Small intestine (tissue), 16 donors: ENCODE measurements at places on chromosomes 16 and 17. TPM values are rescaled to one million over a fixed set of nuclear protein-coding genes. Genes with fewer than 3 reads are reported as not detected.

Gene SUPT4H1
- polyA plus RNA-seq: 102 TPM

Gene CDH11
- 25.1 TPM for polyA plus RNA-seq

Gene EFCAB13
- polyA plus RNA-seq: 9.0 TPM

Gene CACNG3
- not detected for polyA plus RNA-seq

Gene ZG16
- polyA plus RNA-seq: 19.3 TPM

Gene C17orf113
- 0.54 TPM for polyA plus RNA-seq

Gene SDR42E2
- 0.03 TPM for polyA plus RNA-seq

Gene CCL3
- 1.8 TPM for polyA plus RNA-seq

Gene LGALS9B
- not detected for polyA plus RNA-seq

Gene HOXB6
- polyA plus RNA-seq: 1.1 TPM

Gene KCTD19
- polyA plus RNA-seq: not detected

Gene AHSP
- polyA plus RNA-seq: not detected

Gene HS3ST6
- not detected for polyA plus RNA-seq

Gene CEP95
- 75.0 TPM for polyA plus RNA-seq

Gene ADAM11
- polyA plus RNA-seq: not detected

Gene CLDN7
- polyA plus RNA-seq: 309 TPM

Gene PRR35
- polyA plus RNA-seq: not detected

Gene KLHL10
- polyA plus RNA-seq: 0.15 TPM

Gene CCL16
- polyA plus RNA-seq: 0.19 TPM

Gene SLC6A4
- 26.0 TPM for polyA plus RNA-seq

Gene RNU2-1
- not detected for polyA plus RNA-seq

Gene PDILT
- not detected for polyA plus RNA-seq

Gene GRAP
- 8.1 TPM for polyA plus RNA-seq

Gene PIGL
- 21.6 TPM for polyA plus RNA-seq

Gene PRAC2
- polyA plus RNA-seq: not detected

Gene MILR1
- 5.4 TPM for polyA plus RNA-seq

Gene RGS9
- 4.7 TPM for polyA plus RNA-seq

Gene STAT5A
- 18.3 TPM for polyA plus RNA-seq

Gene SAMD14
- polyA plus RNA-seq: 0.67 TPM

Gene IGF2BP1
- 34.0 TPM for polyA plus RNA-seq

Gene C17orf67
- 10.5 TPM for polyA plus RNA-seq

Gene ARHGAP44
- 5.9 TPM for polyA plus RNA-seq

Gene CCDC137
- 18.8 TPM for polyA plus RNA-seq

Gene MLKL
- polyA plus RNA-seq: 12.3 TPM

Gene SPNS1
- polyA plus RNA-seq: 65.1 TPM

Gene C16orf92
- polyA plus RNA-seq: not detected

Gene EFCAB5
- polyA plus RNA-seq: not detected

Gene KRT16
- polyA plus RNA-seq: 0.25 TPM

Gene KRTAP3-2
- not detected for polyA plus RNA-seq

Gene MPP3
- polyA plus RNA-seq: 5.4 TPM

Gene GDPD1
- polyA plus RNA-seq: 4.0 TPM

Gene CX3CL1
- polyA plus RNA-seq: 0.67 TPM

Gene SLC13A5
- polyA plus RNA-seq: 0.10 TPM

Gene B4GALNT2
- 3.2 TPM for polyA plus RNA-seq
